ENCODE measurements at places on chromosomes 6 and 20.

GRCh38 chr20:20461551-20461950 is 93.6 kb downstream of the INSM1 start:
- DNase-seq, result no peak

DNA sequence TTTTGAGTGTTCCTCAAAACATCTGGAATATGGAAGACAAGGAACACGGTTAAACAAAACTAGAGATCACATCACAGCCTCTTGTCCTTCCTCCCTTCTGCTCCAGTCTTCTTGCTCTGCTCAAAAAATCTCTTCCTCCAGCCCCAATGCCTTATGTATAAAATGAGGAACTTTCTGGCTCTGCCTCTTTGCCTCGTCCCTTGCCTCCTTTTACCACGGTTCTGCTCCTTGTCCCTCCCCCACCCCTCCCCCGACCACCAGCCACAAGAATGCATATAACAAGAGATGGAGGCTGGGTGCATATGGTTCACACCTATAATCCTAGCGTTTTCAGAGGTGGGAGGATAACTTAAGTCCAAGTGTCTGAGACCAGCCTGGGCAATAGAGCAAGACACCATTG is 43.6 kb downstream of the PLAGL2 start:
- peak; percentile 20 for DNase-seq

- no peak for DNase-seq
These were observed 14.2 kb upstream of the BNIP5 start for GRCh38 chr6:36350681-36351571.

- DNase-seq, result no peak
These were observed 30.7 kb downstream of the KIF25 start for GRCh38 chr6:168028181-168028580.

DNA sequence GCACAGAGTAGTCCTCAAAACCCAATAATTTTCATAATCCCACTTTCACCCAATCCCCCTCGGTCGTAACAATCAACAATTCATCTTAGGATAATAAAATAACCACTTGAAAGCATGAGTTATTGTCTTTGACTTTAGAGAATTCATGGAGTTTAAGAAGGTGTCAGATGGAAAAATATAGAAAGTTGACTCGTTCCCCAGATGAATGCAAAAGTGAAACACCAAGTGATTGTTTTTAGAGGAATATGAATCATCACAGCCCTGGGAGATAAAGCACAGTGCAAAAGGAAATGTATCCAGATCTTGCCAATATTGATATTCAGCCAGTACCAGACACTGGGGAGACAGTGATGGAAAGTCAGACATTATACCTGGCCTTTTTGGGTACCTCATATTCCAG is 860.5 kb downstream of the DHX35 start:
- no peak for DNase-seq
